Peyer's patch (tissue), 4 donors: ENCODE measurements at places on chromosomes 7 and 10. TPM values are rescaled to one million over a fixed set of nuclear protein-coding genes. Genes with fewer than 3 reads are reported as not detected.

The ITGB8 gene
- total RNA-seq = 34.0 TPM

The LLCFC1 gene
- not detected for total RNA-seq

The SFRP4 gene
- total RNA-seq = not detected

The GIMAP4 gene
- total RNA-seq = 22.5 TPM

The SFTPA2 gene
- total RNA-seq = not detected
